ENCODE measurements at places on chromosomes 1 and 21.

- no peak for DNase-seq
These were observed 69.7 kb upstream of the IPO9 start for GRCh38 chr1:201759194-201759815.

DNA sequence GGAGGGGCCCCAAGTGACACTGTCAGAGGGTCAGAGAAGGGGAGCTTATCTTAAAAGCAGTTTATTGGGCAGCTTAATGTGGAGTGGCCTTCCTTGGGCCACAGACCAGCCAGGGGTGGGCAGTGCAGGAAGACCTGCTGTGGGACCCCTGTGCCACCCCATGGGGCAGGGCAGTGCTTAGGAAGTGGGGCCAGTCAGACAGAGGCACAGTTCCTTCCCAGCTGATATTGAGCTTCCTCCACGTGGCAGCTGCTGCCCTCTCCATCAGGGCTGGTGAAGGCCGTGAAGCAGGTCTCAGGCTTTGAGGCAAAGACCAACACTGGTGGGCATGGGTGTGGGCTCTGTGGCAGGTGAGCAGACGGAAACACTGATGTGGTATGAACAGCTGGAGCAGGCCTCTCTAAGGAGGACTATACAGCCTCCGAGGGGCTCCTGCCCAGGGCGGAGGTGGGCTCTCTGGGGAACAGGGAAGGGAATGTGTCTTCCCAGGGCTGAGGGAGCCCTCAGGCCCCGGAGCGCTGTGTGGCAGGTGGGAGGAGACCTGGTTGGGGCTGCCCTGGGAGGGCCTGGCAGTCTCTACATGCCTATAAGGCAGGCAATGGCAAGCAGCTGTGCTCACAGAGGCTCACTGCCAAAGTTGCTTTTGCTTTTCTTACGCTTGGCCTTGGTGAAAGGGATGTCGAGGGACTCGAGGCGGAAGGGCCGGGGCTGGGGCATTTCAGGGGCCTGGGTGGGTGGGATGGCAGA is 3.0 kb upstream of the DDOST start:
- DNase-seq, result no peak

- no peak for DNase-seq
These were observed 2.0 kb downstream of the AHDC1 start for GRCh38 chr1:27601771-27602461.

- DNase-seq, result no peak
These were observed 6.1 kb downstream of the CCDC18 start for GRCh38 chr1:93186667-93187066.

DNA sequence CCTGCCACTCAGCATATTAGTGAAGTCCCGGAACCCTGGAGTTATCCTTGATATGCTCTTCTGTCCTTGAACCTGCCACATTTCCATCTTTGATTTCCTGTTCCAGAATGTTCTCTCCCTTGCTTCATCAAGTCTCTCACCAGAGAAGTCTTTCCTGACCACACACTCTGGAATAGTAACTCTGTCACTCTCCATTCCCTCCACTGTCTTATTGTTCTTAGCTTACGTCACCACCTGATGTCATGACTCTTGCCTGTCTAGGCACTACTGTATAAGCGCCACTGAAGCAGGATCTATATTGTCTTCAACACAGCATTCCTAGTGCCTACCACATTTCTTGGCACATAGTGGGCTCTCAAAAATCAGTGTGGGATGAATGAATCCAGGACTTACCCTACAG is 65.4 kb upstream of the SMYD2 start:
- DNase-seq, result no peak

- DNase-seq, result no peak
These were observed 92.6 kb downstream of the PCBP3 start for GRCh38 chr21:45736042-45736689.

GRCh38 chr1:236167578-236167977 is 25.2 kb downstream of the GPR137B start:
- no peak for DNase-seq

DNA sequence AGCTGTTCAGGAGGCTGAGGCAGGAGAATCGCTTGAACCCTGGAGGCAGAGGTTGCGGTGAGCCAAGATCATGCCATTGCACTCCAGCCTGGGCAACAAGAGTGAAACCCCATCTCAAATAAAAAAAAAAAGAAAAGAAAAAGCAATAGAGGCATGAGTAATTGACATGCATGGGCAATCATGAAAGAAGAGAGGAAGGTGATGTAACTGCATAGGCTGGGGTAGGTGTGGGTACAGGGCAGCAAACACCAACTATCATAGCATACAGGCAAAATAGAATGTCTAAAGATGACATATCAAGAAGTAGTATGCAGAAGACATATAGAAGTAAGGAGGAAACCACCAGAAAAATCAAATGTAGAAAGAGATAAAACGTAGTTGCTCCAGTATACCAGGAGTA is 19.0 kb upstream of the MGST3 start:
- DNase-seq, result no peak

DNA sequence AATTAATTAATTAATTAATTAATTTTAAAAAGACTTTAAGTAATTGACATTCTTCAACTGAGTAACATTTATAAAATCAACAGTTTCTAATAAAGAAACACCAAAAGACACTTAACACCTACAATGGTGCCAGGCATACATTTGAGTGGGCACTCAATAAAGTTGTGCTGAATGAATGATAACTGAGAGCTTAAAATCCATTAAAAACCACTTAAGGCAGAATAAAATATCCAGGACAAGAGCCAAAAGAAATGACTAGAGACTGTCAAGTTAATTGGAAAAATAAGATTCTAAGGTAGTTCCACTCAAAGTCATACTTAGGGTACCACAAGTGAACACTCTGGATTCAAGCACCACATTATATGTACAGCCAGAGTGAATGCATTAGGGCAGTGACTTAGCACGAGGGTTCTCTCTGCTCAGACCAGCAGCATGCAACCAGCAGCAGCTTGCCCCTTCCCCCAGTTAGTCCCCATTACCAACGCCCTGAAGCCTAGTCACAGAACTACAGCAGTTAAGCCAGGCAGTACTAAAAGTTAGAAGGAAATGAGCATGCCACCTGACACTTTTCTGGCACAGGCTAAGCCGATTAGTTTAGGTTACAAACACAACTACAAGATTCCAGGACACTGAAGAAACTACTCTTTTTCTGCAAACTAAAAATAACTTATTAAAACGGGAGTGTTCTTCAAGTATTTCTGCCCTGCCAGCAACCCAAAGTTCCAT is 46.5 kb downstream of the LUZP1 start:
- no peak for DNase-seq

- no peak for DNase-seq
These were observed 1004.9 kb upstream of the NCAM2 start for GRCh38 chr21:19993268-19993667.

DNA sequence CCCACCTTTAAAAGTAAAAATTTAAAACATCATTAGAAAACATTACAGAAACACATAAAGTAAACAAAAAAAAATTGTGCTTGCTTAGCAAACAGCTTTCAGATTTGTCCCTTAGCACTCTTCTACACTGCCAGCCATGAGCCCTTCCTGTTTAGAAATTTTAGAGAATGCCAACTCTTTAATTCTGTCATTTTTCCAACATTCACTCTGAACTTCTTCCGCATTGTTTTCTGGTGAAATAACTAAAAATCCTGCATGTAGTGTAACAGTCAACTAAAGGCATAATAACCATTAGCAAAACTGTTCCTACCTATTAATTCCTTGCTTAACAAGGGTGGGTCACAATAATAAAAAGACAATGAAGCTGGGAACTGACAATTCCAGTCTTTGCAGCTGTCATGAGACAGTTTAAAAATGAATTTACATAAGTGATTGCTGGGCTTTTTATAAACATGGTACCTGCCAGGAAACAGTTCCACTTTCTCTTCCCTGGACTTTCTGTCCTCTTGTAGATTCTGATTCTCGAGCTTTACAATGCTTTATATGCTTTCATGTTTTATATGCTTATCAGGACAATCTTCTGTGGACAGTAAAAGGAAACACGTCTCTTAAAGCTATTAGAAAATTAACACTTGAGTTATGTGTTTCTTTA is 19.0 kb downstream of the GNG12 start:
- DNase-seq, result peak; percentile 64

GRCh38 chr1:182674346-182675246 is 9.8 kb downstream of the RGS8 start:
- no peak for DNase-seq

DNA sequence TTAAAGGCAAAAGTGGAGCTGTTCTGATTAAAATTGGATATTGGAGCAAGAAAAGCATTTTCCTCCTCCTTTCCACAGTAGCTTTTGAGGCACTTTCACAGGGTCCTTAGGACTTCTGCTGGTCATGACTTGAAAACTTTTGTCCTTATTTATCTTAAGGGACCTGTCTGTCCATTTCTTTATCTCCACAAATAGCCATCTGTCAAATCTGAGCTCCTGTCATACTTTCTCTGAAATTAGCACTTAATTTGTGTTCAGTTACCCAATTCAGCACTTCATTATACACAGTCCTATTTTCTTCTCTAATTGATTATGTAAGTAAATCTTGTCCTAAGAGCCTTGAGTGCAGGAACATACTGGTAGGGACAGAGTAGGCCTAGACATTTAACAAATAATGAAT is 9.8 kb downstream of the POU2F1 start:
- DNase-seq, result no peak

- DNase-seq, result no peak
These were observed 44.9 kb upstream of the APOBEC4 start for GRCh38 chr1:183697814-183698590.

- no peak for DNase-seq
These were observed 46.6 kb downstream of the SMYD2 start for GRCh38 chr1:214327514-214327913.

DNA sequence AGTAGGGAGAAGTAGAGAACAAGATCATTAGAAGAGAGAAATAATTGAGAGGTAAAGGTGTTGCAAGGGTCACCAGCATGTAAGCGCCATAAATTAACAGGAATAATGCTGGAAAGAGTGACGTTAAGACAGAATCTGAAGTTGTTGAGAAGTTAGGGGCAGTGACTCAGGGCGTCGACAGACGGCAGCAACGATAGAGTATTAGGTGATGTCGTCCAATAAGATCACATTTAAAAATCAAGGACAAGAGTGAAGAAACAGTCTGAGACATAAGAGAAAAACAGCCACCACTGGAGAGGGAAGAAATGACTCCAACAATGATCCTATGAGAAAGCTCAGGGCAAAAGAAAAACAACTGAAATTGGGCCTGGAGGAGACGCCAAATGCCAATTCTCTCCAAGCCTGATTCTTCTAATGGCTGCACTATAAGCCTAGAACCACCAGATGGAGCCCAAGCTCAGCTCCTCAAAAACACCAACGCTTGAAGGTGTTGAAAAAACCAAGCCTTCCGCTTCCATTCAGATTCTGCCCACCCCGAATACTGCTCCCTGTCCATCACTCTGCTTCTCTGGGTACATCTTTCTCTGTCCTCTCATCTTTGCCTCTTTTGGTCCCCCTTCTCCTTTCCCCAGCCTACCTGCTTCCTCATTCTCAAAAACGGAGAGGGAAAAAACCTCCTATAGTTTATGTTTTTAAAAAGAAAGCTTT is 70.0 kb downstream of the LUZP1 start:
- DNase-seq, result peak; percentile 49

DNA sequence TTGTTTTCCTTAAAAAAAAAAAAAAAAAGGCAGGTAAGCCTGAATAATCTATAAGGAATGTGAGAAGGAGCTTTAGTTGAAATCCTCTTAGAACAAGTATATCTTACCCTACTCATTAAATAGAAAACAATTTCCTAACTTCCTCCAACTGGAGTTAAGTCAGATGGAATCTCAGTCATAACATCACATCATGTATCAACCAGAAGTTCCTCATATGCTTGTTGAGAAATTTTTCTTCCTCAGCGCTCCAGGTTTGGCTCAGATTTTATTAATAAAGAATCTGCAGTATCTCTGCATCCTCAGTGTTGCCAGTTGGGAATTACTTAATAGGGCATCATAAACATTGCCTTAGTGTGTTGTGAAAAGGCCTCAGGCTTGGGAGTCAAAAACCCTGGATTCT is 37.6 kb downstream of the DUSP10 start:
- DNase-seq, result no peak

DNA sequence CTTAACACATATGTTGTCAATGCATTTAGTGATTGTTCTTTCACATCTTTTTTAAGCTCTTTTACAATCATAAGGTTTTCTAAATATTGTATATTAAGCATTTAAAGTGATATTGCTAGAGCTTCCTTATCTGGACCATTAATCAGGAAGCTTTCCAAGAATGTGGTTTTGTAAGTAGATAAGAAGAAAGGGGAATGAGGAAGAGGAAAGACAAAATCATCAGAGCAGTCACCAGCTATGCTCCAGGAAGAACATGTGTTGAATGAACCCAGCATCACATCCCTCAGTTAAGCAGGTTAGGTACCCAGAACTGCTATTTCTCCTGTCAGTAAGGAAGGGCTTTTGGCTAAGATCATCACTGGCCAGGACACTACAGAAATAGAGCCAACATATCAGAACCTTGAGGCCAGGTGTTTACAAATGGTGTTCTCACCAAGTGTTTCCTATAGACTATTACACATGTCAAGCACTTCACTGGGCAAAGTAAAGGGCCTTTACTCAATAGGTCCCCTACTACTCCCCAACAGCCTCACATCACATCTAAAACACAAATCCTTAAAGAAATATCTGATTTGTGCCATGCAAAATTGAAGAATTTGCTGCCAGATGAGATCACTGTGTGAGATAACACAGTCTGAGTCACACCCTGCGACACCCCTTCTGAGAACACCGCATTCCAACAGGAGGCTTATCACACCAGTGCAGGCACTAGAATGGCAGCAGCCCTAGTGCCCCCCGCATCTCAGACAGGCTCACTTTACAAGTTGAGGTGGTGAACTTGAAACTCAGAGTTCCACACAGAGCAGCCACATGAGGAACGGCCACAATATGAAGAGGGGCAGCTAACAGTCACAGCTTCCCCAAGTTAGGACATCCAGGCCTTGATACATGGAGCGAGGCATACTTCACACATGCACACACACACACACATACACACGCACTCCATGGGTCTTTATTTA is 1.8 kb upstream of the SPRR2A start:
- DNase-seq, result no peak

DNA sequence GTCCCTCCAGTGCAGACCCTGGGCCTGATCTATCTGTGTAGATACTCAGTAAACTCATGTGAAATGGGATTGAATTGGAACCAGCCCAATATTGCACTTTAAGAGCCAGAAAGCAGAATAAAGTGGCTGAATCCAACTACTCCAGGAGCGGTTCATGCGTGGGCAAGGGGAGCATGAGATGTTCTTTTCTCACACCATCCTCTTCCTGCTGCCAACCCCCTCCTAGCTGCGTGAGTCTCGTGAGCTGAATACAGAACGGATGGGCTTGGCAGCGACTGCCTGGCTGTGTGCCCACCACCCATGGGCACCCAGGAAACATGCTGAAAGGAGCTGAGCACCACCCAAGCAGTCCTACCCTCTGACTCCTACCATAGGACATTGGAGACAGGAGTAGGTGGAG is 128.3 kb downstream of the ELAVL4 start:
- DNase-seq, result no peak

All from large intestine (tissue), 12 donors.